ENCODE measurements at places on chromosomes 7 and 10. TPM values are rescaled to one million over a fixed set of nuclear protein-coding genes. Genes with fewer than 3 reads are reported as not detected.

DNA sequence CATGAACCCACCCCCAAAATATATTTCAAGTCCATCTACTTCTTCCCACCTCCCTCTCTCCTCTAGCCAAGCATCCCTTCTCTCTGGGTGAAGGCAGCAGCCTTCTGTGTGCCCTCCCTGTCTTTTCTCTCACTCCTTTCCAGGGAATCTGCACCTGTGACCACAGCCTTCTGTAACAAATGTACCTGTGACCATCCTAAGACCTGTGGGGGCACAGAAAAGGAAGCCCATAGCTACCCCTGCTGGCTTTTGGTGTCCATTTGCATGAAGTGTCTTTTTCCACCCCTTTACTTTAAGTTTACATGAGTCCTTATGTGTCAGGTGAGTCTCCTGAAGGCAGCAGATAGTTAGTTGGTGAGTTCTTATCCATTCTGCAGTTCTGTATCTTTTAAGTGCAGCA is 2.0 kb upstream of the TBXAS1 start:
- DNase-seq = no peak

- DNase-seq = no peak
Observed at GRCh38 chr7:37013771-37014170, 289.5 kb upstream of the AOAH start.

DNA sequence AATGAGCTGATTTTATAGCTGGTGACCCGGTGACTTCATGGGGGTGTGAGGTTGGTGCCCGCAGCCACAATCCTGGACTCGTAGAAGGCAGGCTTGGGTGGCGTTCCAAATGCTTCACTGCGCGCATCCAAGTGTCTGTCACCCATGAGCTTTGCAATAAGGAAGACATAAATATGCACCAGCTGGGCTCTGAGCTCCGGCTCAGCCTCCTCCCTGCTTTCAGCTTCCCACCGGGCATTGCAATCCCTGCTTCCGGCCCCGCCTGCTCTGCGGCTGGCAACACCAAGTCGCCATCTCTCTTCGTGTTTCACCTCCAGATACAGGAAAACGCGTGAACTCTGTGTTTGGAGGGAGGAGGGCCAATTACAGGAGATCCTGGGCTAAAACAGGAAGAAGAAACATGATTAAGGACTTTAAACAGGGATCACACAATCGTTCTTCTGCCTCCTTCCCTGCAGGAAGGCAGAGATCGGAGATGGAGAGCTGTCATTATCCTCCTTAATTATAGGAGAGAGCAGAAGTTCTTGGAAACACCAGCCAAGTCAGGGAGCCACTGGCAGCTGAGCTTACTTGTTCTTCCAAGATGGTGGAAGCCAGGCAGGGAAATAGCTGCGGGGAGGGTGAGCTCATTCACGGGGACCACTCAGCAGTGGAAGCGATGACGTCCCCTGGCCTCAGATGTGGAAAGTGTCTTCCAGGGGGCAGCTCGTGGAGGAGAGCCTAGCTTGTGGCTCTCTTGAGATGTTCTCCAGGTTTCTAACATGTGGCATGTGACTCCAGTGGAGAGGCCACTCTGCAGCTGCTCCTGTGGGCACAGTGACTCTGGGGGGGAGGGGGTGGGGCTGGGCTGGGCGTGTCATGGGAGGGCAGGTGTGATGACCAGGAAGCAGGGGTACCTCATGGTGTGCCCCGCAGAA is 134.9 kb downstream of the CAMK1D start:
- DNase-seq = no peak

DNA sequence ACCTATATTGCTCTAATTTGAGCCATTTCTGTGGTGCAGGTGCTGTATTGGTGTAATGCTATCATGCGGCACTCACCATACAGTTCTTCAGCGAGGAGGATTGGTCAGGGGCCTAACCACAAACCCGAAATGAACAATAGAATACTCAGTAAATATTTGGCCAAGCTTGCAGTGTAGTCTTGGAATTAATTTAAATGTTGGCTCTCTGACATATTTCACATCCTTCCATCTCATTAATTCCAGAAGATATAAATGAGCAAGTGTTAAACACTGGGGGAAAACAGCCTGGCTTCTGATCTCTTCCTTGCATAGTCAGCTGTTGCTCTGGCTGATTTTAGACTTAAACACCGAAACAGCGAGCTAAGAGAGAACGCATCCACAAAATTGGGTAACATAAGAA is 663.1 kb upstream of the GHITM start:
- no peak for DNase-seq

- no peak for DNase-seq
Observed at GRCh38 chr7:28488061-28488791, 75.9 kb downstream of the CREB5 start.

- peak; percentile 62 for DNase-seq
Observed at GRCh38 chr10:94361171-94361794, 1.5 kb downstream of the NOC3L start.

GRCh38 chr10:124672181-124672638 is 72.0 kb downstream of the FAM53B start:
- DNase-seq = no peak

TECTB gene
- total RNA-seq = not detected

- no peak for DNase-seq
Observed at GRCh38 chr7:132113536-132114371, 462.5 kb downstream of the PLXNA4 start.

DNA sequence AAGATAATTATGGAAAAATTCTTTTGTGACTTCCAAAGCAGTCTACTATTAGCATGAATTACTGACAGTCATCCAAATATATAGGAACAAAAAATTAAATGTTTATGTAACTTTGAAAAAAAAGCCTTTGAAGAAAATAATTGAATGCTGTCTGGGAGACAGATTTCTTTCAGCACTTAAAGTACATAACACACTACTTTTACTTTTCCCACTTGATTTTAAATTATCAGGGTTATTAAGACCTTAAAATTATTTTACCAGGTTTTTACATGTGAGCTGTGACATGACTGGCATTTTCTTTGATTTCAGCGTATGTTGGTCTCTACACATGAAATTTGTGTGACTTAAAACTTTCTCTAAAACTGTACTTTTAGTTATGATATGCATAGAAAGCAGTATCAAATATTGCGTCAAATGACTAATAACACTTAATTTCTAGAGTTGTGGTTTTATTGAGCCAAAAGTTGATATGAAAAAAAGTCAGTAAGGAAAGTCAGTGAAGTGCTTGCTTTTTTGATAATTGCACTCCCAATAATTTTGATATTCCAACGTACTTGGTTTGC is 3.1 kb downstream of the PTEN start:
- DNase-seq = no peak

CCDC201 gene
- total RNA-seq = not detected

- no peak for DNase-seq
Observed at GRCh38 chr7:30924624-30925023, 13.0 kb downstream of the AQP1 start.

MMD2 gene
- total RNA-seq = not detected

GRCh38 chr7:29937132-29937531 is 52.5 kb downstream of the SCRN1 start:
- no peak for DNase-seq

SEMA3A gene
- 12.4 TPM for total RNA-seq

DNA sequence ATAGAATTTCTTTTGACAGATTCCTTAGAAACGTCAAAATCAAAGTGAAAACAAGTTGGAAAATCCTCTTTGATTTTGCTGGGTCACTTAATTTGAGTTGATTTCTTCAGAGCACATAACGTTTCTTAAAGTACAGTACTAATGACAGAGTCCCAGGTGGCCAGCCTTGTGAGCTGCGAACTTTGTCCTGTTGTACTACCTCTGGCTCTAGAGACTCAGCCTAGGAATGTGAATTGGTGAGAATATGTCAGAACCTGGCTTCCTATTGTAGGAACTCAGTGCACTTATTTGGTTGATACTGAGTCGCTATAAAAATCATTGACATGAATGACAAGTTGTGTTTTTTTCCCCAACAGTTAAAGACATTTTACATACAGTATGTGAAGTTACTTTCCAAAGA is 20.2 kb downstream of the SDK1 start:
- no peak for DNase-seq

PLEKHS1 gene
- 20.6 TPM for total RNA-seq

GRCh38 chr7:33050535-33051318 is 11.8 kb downstream of the NT5C3A start:
- no peak for DNase-seq

DNA sequence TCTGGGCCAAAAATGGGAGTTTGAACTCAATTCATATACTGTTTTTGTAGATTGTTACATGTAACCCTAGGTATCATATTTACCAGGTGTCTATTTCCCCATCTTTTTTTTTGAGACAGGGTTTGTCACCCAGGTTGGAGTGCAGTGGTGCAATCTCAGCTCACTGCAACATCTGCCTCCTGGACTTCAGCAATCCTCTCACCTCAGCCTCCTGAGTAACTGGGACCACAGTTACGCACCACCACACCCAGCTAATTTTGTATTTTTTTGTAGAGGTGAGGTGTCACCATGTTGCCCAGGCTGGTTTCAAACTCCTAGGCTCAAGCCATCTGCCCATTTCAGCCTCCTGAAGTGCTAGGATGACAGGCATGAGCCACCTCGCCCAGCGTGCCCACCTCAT is 28.2 kb upstream of the FBXW4 start:
- no peak for DNase-seq

DNA sequence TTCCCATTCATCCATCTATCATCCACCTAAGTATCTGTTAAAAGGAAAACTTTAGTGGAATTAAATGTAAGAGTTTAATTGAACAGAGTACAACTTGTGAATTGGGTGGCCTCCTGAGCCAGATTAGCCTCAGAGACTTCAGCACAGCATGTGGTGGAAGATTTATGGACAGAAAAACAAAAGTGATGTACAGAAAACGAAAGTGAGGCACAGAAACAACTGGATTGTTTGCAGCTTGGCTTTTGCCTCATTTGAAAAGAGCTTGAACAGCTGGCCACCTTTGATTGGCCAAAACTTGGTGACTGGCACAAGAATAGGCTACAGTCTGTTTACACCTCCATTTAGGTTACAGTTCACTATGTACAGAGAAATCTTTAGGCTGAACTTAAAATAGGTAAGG is 1463.4 kb upstream of the CELF2 start:
- DNase-seq = no peak

DNA sequence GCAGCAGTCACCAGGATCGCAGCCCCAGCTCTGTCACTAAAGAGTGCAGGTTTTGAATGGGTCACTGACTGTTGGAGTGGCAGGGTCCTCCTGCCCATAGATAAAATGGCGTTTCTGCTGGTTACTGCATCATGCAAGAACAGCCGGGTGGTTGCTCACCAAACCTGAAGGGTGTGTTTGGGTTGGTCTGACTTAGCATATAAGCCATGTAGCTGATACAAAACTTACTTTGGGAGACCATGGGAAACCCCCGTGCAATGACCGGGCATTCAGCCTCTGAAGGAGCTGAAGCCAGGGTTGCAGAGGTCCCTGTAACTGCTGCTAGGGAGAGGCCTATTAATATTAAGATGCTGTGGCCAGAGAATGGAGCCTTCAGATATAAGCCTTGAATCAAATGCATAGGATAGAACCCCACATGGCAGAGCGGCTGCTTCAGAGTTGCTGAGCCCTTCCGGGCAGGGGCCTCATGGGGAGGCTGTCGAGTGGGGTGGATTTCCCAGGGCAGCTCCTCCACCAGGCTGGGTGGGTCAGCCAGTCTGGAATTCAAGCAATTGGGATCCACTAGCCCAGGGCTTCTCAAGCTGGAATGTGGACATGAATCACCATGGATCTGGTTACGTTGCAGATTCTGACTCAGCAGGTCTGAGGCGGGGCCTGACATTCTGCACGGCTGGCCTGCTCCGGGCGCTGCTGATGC is 70.9 kb upstream of the CTBP2 start:
- no peak for DNase-seq

LIPM gene
- not detected for total RNA-seq

GRCh38 chr10:109306698-109307097 is 616.6 kb downstream of the XPNPEP1 start:
- DNase-seq = no peak

DNA sequence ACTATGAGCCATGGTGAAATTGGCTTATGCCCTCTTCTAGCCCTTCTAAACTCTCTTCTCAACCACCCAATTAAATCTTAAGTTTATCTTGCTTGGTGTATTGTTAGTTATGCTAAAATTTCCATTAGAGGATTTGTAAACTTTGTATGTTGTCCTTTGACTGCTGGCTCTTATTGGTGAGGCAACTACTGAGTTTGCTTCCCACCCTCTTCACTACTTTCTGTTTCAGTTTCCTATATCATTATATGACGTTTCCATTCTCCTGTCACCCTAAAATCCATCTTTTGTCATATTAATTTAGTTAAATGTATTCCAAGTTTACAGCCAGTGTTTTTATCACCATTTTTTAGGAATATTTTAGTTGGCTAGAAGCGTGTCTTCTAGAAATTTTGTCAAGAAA is 80.9 kb upstream of the VWC2 start:
- DNase-seq = no peak

NACAD gene
- not detected for total RNA-seq

GRCh38 chr10:93473161-93473560 is 9.0 kb downstream of the MYOF start:
- DNase-seq = no peak

SUN3 gene
- not detected for total RNA-seq

GRCh38 chr10:78458983-78459638 is 425.4 kb downstream of the RPS24 start:
- DNase-seq = no peak

GRCh38 chr10:17504547-17505245 is 50.3 kb upstream of the ST8SIA6 start:
- no peak for DNase-seq

DNA sequence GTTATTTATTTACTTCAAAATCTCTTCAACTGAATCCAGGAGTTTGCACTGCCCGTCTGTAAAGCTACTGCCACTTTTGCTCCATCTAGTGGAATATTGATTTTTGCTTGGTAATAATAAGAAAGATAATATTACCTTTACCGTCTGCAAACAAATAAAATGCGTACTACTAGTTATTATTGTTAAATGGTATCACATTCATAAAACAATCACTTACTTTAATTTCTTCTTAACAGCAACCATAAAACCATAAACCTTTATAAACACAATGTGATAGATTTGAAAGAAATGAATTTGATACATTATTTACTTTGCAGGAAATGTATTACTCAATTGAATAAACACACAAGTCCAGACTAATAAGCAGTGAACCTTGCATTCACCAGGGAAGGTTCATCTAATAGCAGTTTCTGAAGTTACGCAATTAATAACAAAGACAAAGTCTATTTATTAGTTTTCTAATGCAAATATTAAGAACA is 6.4 kb downstream of the AGMO start:
- no peak for DNase-seq

- no peak for DNase-seq
Observed at GRCh38 chr10:51000164-51000563, 74.1 kb upstream of the PRKG1 start.

- peak; percentile 84 for DNase-seq
Observed at GRCh38 chr10:72954596-72955554, at the start of gene PLA2G12B. Gene PLA2G12B, minus strand, starts transcription at chr10:72954806. Its CDS starts 121 bp downstream, at chr10:72954685.
